ENCODE measurements at places on chromosomes 4 and X.

- DNase-seq, result peak; percentile 87
Observed at GRCh38 chr4:16516796-16517439, 290.6 kb upstream of the TAPT1 start.

DNA sequence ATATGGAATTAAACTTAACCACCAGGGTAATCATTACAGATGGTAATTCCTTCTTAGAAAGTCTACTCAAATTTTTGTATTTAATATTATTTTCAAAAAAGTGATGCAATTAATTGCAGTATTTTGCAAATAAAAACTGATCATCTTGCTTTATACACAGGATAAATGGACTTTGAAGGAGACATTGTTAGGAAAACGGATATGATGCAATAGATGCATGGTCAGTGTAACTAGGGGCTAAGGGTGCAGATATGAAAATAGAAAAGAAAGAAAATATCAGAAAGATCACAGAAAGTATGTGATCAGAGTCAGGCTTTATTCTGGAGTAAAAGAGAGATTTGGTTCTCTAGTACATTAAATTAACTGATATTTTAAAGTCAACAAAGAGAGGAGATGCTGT is 401.7 kb downstream of the TLL1 start:
- no peak for DNase-seq

- peak; percentile 54 for DNase-seq
Observed at GRCh38 chrX:39721566-39722279, 376.0 kb downstream of the BCOR start.

GRCh38 chrX:14352511-14352910 is 176.8 kb upstream of the GLRA2 start:
- DNase-seq, result no peak

- no peak for DNase-seq
Observed at GRCh38 chrX:44310227-44310626, 33.2 kb downstream of the EFHC2 start.

DNA sequence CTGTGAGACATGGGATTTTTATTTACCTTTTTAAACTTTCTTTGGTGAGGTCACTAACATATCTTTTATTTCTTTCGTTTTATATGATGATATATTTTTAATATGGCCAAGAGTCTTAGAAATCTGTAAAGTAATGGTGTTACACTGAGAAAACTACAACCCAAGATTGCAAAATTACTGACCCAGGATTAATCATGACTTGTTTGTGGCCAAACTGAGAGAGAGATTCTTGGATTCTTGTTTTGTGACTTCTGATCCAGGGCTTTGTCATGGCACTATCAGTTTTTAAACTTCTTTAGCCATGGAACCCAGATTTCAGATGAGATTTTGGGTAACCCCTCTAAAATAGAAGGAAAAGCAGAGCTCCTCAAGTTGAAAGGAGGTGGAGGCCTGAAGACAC is 42.0 kb downstream of the SGMS2 start:
- DNase-seq, result no peak

- DNase-seq, result peak; percentile 22
Observed at GRCh38 chr4:72319601-72320021, 249.4 kb downstream of the ADAMTS3 start.

DNA sequence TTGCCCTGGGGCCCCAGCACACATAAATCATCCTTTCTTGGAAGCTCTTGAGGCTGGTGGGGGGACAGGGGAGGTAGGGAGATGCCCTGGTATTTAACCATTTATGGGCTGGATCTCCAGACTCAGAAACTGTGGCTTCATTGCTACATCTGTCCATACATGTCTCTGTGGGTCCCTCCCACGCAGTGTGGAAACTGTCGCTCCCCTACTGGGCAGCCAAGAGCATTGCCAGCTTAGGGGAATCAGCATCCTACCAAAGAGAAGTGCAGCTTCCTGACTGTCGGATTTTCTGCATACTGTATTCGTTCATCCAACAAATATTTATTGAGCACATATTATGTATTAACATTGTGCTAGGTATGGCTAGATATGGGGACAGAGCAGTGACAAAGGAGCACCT is 3.7 kb downstream of the GRIPAP1 start:
- DNase-seq, result peak; percentile 3

DNA sequence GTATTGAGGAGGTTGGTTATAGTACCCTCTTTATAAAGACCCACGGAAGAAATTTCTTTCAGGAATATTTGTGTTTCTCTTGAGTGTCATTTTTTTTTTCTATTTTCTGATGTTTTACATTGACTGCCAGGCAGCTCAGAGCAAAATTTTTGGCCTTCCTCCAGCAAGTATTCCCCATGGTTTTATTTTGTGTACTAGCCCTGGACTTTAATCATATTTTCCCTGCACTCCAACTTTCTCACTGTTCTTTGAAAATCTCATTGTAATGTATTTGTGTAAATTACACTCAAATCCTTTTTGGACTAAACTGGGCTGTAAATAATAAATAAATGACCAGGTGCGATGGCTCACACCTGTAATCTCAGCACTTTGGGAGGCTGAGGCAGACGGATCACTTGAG is 45.6 kb upstream of the USP46 start:
- no peak for DNase-seq

DNA sequence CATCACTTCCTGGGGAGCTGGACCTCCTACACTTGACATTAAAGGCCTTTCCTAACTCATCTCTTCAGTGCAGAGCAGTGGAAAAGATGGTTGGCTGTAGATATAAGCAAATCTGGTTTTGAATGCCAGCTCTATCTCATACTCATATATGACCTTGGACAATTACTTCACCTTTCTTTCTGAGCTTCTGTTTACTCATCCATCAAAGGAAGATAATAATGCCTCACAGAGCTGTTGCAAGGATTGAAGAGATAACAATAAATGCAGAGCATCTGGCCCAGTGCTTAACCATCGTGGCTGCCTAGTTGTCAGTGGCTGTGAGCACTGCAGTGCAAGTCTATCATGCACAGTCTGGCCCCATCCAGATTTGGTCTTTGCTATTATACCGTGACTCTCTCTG is 148.1 kb upstream of the EOLA2 start:
- no peak for DNase-seq

- DNase-seq, result no peak
Observed at GRCh38 chr4:4781936-4782707, 77.3 kb upstream of the MSX1 start.

GRCh38 chr4:54085284-54085683 is 14.7 kb upstream of the GSX2 start:
- DNase-seq, result peak; percentile 90

GRCh38 chrX:122565952-122566351 is 618.1 kb upstream of the GRIA3 start:
- DNase-seq, result no peak

DNA sequence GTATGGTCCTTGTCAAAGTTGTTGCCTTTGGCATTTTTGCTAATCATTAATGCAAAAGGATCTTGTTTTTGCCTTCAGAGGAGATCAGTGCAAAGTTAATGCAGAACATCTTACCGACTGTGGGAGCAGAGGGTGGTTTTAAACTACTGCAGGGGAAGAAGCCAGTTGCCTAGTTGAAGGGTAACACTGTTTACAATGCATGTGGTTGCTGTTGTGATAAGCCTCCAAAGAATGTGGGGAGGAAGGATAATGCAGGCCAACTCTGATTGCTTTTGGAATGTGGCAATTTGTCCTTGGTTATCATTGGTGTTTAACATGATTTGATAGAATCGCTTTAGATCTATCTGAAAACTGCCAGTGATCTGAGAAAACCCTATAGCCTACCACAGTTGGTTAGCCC is 204.3 kb upstream of the TLL1 start:
- DNase-seq, result no peak

GRCh38 chr4:144480068-144480467 is 165.9 kb upstream of the HHIP start:
- no peak for DNase-seq

GRCh38 chr4:4506961-4507360 is 34.9 kb downstream of the STX18 start:
- DNase-seq, result no peak

- no peak for DNase-seq
Observed at GRCh38 chrX:96987228-96987627, 103.5 kb downstream of the RPA4 start.

DNA sequence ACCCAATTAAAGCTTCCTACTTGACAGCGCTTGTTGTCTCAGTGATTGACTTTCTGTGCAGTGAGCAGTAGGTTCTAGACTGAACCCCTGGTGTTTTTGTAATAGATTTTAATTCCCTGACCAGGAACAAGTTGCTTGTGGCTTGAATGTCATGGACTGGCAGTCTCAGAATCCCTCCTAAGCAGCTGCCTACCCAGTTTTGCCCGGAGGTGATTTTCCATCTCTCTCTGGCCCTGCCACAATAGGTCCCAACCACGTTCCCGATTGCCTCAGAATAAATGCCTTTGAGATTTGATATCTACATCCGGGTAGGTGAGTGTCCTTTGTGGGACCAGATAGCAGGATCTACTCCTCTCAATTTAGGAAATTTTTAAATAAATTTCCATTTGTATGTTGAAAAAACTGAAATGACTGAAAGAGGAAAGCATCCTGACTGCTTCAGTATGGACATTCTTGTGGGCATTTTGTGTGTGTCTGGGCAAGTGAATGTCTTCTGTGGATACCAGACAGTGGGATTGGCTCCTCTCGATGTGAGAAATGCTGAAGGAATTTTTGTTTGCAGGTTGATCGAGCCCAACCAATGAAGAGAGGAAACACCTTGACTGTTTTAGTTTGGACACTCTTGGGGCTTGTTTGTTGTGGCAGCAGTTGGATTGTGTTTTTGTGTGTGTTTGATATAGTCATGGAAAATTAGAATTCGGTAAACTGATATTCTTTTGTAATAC is 1607.4 kb downstream of the C4orf33 start:
- no peak for DNase-seq

- DNase-seq, result no peak
Observed at GRCh38 chrX:153485396-153486080, 9.2 kb upstream of the BGN start.

All from dermis blood vessel endothelial cell (primary cell).